ENCODE measurements at places on chromosomes 5 and 9.

- no peak for DNase-seq
These were observed 7.2 kb downstream of the GAPT start for GRCh38 chr5:58498340-58498942.

DNA sequence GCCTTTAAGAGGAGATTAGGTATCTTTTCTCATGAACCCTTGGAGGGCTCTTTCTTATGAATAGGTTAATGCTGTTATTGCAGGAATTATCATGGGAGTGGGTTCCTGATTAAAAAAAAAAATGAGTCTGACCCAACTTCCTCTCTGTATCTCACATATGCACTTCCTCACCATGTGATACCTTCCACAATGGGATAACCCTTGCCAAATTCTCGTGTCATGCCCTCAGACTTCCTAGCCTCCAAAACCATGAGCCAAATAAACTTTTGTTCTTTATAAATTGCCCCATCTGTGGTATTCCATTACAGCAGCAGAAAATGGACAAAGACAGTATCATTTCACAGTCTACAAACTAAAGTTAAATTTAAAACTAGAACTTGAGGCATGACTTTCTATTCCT, 1.0 kb downstream of the OR1B1 start:
- no peak for DNase-seq

DNA sequence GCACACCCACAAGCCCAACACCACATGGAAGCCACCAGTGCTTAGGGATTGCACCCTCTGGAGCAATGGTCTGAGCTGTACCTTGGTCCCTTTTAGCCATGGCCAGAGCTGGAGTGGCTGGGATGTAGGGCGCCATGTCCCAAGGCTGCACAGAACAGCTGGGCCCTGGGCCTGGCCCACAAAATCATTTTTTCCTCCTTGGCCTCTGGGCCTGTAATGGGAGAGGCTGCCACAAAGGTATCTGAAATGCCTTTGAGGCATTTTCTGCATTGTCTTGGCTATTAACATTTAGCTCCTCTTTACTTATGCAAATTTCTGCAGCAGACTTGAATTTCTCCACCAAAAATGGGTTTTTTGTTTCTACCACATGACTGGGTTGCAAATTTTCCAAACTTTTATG, 117.6 kb downstream of the SPOCK1 start:
- DNase-seq: no peak

- no peak for DNase-seq
These were observed 15.5 kb upstream of the PAIP1 start for GRCh38 chr5:43572357-43572756.

GRCh38 chr5:164139423-164139822, 634.0 kb downstream of the MAT2B start:
- DNase-seq: no peak

DNA sequence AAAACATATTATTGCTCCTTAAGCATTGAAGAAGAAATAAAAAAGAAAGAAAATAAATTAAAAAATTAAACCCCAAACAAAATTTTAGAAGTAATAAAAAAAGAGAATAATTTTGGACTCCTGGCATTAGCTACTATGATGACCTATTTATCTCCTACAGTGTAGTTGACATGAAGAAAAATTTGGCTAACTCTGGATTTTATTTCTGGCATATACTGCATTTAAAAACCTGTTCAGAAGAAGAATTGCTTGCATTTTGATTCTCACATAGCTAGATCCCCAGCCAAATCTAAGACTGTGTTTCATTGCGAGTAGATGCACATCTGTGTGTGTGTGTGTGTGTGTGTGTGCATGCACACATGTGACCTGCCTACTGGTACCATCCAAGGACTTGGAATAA, 30.1 kb upstream of the GABRG2 start:
- DNase-seq: no peak

- DNase-seq: no peak
These were observed 343.8 kb downstream of the CAAP1 start for GRCh38 chr9:26548781-26549290.

DNA sequence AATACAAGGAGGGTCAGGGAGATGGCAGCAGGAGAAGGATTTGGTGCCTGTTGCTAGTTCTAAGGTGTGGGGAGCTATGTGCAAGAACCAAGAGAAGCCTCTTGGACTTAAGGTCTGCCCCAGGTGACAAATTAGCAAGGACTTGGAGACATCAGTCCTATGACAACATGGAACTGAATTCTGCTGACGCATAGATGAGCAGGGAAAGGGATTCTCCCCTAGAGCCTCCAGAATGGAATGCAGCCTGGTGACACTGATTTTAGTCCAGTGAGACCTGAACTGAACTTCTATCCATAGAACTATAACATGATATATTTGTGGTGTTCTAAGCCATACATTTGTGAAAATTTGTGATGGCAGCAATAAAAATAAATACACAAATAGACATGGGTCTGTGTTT, 215.6 kb downstream of the ESM1 start:
- no peak for DNase-seq

- DNase-seq: no peak
These were observed 21.8 kb upstream of the ADAMTS19 start for GRCh38 chr5:129438322-129438721.

DNA sequence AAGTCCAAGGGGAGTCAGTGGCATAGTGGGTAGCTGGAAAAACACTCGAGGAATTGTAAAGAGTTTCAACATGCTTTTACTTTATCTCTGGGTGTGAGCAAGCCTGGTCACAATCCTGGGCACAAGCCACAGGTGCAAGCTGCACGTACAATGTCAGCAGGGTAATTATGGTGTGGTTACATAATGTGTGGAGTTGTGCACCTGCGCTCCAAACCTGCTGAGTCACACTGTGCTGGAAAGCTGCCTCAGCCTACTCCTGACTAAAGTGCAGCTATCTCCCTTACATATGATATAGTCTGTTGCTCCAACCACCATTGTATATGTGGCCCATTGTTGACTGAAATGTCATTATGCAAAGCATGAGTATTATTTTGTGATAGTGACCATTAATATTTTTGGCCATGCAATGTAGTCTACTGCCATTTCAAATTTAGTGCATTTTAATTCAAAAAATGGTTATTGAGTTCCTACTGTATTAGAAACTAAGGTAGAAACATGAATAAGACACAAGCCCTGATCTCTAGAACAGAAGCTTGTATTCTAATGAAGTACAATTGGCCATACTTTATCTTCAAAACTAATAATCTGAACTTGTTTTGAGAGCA, 160.9 kb upstream of the SLC30A5 start:
- no peak for DNase-seq

- no peak for DNase-seq
These were observed 66.7 kb downstream of the SIL1 start for GRCh38 chr5:139131465-139131864.

DNA sequence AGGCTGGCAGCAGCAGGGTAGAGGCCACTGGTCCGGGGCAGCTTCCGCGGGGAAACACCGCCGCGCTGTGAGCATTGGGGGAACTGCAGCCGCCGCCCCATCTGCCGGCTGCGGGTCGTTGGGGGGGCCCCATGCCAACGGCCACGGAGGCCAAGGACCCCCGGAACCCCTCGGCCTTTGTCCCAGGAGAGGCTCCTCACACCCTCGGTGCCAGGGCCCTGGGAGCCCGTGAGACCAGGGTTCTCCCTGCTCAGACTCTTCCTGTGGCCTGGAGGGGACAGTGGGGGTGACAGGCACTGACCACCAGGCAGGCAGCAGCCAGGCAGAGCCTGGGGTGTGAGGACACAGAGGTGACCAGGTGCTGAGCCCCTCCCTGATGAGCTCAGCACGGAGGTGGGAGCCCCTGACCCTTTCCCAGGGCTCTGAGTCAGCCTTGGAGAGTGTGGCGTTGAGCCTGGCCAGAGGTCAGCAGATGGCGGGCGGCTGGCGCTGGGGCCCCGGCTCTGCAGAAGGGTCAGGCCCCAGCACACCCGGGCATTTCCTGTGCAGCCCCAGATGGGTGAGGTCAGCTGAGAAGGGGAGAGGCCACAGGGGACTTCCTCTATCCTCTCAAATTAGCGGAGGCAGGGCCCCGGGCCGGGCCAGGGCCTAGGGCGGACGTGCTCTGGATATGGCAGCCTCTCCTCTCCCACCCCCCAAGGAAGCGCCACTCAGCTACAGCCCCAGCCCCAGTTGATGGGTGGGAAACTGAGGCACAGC, 17.9 kb upstream of the EGFL7 start:
- DNase-seq: no peak

DNA sequence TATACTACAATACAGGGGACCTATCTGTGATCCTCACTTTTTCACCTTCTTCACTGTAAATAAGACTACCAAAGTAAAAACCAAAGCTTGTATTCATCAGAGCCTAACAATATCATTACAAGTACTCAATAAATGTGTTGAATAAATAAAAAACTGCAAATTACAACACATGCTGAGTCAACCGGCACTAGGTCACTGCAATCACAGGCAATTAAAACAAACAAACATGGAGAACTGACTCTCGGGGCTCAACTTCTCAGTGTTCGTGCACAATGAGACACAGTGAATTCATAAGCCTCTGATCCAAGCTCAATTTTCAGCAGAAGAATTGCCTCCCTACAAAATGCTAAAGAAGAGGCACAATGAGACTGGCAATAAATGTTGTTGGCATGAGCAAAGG, 69.2 kb downstream of the CDK5RAP2 start:
- no peak for DNase-seq

DNA sequence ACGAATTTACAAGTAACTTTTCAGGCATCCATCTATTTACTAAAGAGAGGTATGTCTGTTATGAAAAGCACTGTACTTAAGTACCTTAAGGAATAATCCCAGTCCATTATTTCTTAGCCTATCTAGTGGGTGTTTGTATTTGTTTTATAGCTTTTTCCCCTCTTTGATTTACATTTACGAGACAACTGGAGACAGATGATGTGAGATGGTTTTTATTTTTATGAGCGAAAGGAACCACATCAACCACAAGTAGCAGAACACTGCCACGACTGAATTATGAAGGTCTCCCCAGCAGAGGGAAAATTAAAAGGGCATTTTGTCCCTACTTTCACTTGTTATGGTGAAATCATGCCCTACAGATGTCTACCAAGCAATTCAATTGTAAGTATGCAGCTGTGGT, 357.8 kb downstream of the NFIB start:
- no peak for DNase-seq

DNA sequence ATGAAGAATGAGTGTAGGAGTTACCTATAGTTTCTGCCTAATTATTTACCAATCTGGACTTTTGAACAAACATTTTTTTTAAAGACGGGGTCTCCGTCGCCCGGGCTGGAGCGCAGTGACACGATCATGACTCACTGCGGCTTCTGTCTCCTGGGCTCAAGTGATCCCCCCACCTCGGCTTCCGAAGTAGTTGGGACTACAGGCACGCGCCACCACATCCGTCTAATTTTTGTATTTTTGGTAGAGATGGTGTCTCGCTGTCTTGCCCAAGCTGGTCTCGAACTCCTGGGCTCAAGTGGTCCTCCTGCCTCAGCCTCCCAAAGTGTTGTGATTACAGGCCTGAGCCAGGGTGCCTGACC, 1.5 kb downstream of the CTNNA1 start:
- no peak for DNase-seq

DNA sequence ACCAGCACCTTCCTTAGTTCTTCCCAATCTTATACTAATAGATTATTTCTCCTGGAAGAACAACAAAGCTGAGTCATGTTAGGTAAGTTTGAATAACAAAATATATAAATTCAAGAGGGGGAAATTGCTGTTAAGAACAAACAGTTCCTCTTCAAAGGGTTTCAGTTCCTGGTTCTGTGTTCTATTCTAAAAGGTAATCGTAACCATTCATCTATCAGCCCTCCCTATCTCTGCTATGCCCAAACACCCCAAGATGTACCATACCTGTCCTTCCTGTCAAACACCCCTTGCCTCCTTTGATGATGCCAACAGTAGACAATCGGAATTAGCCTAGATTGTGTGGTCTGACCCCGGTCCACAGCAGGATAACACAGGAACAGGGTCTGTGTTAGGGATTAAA, 4.2 kb upstream of the RNF180 start:
- no peak for DNase-seq

- no peak for DNase-seq
These were observed 312.9 kb upstream of the RGMB start for GRCh38 chr5:98460536-98460935.

DNA sequence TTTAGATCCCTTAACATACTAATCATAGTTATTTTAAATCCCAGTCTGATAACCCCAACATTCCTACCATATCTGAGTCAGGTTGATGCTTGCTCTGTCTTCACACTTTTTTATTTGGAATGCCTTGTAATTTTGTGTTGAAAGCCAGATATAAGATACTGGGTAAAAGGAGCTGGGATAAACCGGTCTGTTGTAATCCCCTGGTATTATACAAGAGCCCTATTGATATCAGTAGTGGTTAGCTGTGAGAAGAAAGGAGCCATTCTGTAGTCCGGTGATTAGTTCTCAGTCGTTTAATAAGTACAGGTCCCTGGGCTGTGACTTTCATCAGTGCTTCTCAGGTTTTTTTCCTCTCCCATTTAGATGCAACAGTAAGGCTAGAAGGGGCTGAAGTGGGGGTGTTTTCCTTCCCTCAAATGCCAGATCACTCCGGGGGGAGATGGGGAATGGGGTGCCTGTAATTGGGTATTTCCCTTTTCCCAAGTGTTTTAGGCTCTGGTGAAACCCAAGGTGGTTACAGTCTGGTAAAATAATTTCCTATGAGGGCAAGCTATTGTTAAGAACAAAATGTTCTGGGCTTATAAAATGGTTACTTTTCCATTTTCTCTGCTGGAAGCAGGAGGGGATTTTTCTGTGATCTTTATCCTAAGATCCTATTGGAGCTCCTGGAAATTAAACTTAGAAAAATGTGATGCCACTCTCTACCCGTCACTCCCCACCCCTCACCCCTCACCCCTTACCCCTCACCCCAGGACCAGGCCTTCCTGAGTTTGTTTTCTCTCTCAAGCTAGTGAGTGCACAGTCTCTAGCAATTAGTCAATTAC, 72.7 kb downstream of the KCNN2 start:
- DNase-seq: no peak

- DNase-seq: no peak
These were observed 463.4 kb downstream of the ZNF608 start for GRCh38 chr5:124283031-124283430.

DNA sequence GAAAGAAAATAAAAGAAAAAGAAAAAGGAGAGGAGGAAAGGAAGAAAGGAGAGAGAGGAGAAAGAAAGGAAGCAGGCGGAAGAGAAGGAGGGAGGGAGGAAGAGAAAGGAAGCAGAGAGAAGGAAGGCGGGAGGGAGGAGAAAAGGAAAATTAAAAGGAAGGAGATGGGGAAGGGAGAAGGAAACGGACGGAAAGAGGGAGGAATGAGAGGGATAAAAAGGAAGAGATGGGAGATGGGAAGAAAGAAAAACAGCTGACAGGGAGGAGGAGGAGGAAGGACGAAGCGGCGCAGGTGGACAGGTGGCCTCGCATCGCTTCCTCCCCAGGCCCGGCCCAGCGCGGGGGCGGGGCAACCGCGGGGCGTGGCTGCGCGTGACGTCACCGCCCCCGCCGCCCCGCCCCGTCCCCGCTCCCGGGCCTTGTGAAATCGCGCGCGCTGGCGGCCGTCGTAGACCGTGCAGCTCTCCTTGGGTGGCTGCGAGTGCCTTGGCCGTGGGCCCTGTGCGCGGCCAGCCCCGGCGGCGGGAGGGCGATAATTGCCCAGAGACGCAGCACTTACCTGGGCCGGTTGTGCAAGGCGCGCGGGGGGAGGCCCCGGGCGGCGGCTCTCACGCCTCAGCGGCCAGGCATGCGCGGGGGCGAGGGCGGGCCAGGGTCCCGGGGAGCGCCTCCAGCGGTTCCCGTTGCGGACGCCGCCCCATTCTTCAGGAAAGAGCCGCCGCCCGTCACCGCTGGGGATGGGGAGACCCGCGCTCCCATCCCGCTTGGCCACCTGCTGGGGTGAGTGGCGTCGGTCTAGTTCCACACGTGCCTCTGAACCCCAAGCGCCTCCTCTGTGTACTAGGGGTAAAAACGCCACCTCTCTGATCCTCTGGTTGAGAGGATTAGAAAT, 49.6 kb upstream of the FOXE1 start:
- DNase-seq: no peak
